ENCODE measurements at places on chromosomes 3 and 15.
A peak's percentile ranks its signal among the peaks of the same experiment; 100 is the strongest.

DNA sequence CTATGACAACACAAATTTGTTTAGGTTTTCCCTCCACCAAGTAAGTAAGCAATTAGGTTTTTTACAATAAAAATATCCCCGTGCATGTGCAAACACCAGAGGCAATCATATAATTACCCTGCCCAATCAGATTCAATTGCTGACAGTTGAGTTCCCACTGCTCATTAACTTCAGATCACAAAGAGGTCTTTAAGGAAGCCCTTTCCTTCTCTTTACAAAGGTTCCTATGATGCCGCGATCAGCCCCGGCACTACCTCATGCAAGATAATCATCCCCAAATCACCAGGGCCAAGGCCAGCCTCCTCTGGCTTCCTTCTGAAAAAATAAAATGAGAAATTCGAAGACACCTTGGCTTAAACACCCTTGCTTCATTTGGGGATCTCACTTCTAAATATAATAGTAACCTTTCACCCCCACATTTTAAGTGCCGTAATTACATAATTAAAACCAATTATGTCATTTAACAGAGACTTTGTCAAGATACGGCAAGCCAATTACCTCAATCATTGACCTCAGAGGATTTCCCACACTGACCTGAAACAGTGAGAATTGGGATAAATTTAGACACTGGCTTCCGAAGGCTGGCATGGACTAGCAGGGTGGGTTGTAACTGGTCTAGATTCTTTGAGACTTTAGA lies 121.3 kb upstream of the WNT5A start:
- DNase-seq = no peak

DNA sequence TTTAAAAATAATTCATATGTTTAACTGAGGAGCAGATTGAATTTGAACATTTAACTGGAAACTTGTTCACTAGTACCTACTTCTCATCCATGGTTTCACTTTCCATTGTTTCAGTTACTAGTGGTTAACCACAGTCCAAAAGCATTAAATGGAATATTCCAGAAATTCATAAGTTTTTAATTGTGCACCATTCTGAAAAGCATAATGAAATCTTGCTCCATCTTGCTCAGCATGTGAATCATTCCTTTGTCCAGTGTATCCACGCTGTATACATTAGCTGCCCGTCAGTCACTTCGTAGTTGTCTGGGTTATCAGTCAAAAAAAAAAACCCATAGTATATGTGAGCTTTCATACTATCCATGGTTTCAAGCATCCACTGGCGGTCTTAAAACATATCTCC lies 217.6 kb downstream of the TPRG1 start:
- DNase-seq = no peak

DNA sequence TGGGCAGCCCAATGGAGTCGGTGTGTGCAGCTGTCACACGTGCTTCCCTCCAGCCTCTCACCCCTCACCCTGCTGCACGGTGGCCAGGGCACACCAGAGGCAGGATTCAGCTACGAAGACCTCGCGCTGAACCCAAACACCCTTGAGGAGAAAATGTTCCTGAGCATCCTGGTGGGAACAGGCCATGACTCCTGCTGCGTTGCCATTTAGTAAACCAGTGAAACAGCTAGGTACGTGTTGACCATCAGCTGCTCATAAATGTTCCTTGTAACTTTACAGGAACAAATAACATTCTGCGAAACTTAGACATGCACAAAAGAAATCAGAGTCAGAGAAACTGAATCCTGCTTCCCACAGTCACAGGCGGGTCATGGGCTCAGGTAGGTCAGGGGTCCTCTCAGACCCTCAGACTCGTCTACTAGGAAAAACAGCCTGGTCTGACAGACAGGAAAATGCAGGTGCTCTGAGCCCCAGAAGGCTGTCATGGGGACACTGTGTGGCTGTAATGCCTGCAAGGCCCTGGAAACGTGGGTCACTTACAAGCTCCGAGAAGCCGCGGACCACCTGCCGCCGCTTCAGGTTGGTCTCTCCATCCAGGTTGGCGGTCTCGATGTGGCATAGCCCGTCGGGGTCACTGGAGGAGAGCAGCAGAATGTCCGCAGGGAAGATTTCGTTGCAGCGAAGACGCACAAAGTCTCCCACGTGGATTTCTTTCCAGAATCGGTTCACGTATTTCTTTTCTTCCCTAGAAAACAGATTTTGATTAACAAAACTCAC lies 82.5 kb downstream of the ATP10A start:
- no peak for DNase-seq

- DNase-seq = peak; percentile 14
Measured at GRCh38 chr3:126941721-126942270, 41.1 kb upstream of the PLXNA1 start.

DNA sequence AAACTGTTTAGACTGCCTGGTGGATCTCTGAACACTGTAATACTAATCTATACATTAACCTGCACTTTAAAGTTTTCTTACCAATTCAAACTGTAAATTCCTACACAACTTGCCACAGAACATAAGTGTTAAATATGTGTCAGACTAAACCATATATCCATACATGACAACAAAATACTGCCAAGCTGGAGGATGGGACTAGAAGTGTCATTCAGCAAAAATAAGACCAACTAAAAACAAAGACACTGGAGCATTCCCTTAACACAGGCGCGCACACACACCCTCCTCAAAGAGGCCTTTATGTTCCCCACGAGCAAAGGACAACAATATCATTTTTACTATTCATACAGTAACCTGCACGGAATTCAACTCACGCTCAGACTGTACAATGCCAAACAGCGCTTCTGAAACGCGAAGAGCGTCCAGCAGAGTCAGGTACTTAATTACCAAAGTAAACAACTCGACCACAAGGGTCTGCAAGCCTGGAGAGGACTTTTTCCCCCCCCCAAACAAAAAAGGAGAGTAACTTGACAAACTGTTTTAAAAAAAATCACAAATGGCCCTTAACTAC lies 1.1 kb downstream of the DCUN1D1 start:
- DNase-seq = peak; percentile 24

DNA sequence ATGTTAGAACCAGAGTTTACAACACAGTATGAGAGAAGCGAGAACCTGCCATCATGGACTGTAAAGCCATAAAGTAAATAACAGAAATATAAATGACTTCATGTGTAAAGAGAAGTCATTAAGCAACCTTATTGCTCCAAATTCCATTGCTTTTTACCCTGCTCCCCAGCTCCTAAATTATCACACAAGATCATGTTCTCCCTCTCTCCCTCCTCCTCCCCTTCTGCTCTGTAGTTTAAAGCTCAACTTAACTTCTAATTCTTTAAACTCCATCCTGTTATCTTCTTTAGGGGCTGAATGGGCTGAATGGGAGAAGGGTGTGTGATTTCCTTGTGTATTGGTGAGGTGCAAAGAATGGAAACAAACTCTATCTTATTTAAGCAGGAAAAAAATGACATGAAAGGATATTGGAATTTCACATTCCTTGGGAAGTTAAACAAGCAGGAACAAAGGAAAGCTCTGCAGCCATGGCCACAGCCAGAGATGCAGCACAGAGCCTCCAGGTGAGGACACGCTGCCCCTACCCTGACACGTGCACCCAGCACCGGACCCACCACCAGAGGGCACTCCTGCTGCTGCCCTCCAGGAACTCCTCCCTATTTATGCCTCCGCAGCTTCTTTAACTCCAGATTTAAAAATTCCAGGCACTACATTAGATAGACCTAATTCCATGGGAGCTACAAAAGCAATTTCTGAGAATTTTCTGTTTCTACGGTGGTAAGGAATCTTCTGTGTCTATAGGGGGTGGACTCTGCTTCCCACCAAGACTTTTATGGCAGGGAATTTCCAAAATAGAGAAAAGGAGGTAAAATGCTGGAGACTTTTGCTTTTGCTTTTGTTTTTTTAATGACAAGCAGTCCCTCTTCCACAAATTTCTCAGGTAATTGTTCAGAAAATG lies 76.9 kb upstream of the ABI3BP start:
- peak; percentile 38 for DNase-seq

- DNase-seq = no peak
Measured at GRCh38 chr3:141895731-141896130, 19.3 kb downstream of the ATP1B3 start.

Measured in iris pigment epithelial cell (primary cell).